ENCODE measurements at places on chromosomes 12 and 14.

GRCh38 chr12:106308611-106309010 is 6.1 kb downstream of the TCP11L2 start:
- no peak for DNase-seq

DNA sequence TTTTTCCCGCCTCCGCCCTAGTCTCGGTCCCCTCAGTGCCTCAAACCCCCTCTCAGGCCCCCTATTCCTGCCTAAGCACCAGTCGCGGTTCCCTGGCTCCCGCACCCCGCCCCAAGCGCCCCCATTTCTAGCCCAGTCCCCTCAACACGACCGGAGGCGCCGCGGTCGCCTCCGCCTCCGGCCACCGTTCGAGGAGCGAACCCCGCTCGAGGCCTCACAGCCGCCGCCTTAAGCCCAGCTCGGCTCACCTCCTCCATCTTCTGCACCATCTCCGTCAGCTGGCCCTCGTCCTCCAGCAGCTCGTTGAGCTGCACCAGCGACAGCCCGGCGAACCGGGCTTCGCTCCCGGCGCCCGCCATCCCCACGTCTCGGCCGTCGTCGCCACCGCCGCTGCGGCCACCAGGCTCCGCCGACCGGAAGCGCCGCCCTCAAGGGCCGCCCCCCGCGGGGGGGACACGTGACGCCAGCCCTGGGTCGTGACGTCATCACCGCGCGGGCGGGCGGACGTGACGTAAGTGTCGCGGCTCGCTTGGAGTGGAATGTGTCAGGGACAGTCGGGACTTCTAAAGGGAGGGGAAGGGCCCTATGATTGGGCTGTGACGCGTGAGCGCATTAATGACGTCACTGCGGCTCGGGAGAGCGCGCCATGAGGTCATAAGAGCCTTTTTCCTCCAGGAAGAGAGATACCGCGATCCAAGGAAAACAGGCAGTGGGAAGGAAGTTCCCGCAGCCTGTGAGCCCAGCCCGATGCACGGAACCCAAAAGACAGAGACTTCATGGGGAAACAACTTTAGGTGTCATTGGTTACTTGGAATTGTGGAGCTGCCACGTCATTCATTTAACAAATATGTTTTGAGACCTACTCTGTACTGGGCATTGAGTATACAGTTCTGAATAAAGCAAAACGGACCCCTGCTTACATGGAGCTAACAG is at the start of gene VPS37B:
Gene VPS37B (minus strand): TSS at position 421 of the 933 bp plus-strand sequence. CDS start 62 bp downstream, at position 359.
- peak; percentile 75 for DNase-seq

GRCh38 chr12:51951843-51952722 is 584 bp downstream of the ACVR1B start:
- no peak for DNase-seq

- no peak for DNase-seq
Measured at GRCh38 chr14:64444140-64444539, 21.2 kb upstream of the AKAP5 start.

GRCh38 chr12:44654646-44655639 is 221.2 kb downstream of the NELL2 start:
- DNase-seq = no peak

DNA sequence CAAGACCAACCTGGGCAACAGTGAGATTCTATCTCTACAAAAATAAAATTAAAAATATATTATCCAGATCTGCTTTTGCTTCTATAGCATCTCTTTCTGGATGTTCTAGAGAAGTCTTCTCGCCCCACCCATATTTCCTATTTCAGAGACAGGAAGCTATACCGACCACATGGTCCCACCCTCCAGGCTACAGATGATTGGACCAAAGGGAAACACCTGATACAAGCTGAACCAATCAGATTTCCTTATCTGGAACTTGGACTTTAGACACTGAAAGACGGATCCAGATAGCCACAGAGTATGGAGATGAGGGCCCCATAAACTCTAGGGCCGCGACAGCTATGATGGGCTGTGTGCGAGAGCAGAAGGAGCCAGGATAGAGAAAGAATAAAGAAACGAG is 48.7 kb downstream of the CCDC60 start:
- no peak for DNase-seq

- DNase-seq = no peak
Measured at GRCh38 chr14:49310298-49310697, 275.9 kb downstream of the RPS29 start.

DNA sequence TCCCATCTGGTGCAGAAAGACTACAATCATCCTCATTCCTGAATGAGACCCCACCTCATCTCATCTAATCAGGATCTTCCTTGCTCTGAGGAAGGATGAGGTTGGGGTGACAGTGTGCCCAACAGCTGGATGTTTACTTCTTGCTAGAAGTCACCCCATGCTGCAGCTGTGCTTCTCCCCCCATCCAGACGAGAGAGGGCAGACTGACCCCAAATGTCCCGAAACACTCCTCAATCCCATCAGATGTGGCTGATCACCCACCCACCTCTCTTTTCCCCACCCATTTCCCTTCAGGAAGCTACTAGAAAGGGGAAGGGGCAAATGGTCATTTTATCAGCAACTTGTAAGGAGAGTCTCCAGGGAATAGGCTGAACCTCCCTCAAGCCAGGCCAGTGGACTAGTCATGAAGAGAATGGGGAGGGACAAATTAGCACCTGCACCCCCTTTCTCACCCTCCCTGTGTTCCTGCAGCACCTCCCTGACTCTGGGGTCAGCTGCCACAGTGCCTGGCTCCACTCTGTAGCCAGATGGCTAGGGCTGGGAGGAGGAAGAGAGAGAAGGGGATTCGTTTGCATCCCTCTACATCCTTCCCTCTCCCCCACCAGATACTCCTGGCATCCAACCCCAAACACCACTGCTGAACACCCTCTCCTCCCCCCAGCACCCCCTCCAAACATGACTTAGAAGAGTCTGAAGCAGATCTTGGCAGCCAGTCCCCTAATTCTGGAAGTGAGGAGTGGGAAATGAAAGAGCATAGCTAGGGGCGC is 2.8 kb upstream of the BAZ2A start:
- no peak for DNase-seq

DNA sequence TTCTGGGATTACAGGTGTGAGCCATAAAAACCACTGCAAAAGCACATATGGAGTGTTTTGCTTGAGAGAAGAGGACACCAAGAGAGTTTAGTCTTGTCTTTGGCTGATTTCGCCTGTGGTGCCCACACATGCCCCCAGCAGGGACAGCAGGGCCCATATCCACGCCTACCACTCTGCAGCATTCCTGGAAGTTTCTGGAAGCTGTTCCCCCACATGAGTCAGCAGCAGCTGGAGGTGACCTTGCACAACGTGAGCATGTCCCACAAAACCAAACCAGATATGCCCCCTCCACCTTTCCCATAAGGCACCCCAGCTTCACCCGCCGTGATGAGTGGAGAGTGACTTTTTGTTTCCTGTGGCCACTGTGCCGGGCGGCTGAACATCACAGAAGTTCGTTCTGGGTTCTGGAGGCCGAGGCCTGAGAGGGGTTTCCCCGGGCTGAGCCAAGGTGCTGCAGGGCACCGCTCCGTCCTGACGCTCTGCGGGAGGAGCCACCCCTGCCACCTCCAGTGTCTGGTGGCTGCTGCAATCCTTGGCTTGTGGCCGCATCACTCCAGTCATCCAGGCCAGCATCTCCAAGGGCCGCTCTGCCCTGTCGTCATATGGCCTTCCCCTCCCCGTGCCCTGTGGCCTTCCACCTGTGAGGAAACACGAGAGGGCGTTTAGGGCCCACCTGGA is 4.7 kb downstream of the ASPG start:
- no peak for DNase-seq

DNA sequence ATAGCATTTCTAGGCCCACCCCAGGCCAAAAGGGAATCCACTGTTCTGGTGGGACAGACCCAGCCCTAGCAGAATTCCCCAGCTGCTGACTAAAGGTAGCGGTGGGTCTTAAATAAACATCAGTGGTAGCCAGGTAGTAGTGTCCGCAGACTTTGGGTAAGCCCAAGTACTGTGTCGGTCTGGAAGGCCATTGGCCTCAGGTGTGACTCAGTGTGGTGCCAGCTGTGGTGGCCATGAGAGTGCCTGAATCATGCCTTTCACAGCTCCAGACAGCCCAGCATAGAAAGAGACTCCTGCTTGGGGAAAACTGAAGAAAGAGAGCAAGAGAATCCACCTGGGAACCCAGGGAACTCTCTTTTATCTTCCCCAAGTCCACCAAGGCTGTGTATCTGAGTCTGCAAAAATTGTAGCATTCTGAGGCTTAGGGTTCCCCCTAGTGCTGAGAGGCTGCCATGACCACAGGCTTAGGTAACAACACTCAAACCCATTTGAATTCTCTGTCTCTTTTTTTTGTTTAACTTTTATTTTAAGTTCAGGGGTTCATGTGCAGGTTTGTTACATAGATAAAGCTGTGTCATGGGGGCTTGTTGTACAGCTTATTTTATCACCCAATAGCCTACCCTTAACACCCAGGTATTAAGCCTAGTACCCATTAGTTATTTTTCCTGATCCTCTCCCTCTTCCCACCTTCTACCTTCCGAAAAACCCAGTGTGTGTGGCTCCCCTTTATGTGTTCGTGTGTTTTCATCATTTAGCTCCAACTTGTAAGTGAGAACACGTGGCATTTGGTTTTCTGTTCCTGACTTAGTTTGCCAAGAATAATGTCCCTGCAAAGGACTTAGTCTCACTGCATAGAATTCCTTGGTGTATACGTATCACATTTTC is 16.7 kb upstream of the CD163L1 start:
- no peak for DNase-seq

GRCh38 chr12:44930972-44931600 is 55.0 kb upstream of the NELL2 start:
- no peak for DNase-seq

- no peak for DNase-seq
Measured at GRCh38 chr14:78967111-78967809, 797.1 kb downstream of the NRXN3 start.

- no peak for DNase-seq
Measured at GRCh38 chr14:101404426-101405170, 156.7 kb upstream of the DIO3 start.

DNA sequence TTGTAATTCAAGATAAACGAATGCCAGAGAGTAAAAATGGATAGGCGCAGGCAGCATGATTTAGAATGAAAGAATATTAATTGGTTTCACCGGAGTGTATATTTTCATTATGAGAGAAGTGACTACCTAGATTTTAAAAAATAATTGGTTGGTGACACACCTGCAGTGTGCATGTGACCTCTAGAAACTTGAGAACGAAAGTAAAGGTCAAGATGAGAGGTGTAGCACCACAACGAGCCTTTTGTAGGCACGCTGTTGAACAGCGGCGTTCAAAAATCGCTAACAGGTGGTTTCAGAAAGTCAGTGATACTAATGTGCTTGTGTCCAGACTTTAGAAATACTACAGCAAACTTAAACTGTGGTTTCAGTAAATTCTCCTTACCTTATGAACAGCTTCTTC is 123.8 kb downstream of the NPAS3 start:
- DNase-seq = no peak

DNA sequence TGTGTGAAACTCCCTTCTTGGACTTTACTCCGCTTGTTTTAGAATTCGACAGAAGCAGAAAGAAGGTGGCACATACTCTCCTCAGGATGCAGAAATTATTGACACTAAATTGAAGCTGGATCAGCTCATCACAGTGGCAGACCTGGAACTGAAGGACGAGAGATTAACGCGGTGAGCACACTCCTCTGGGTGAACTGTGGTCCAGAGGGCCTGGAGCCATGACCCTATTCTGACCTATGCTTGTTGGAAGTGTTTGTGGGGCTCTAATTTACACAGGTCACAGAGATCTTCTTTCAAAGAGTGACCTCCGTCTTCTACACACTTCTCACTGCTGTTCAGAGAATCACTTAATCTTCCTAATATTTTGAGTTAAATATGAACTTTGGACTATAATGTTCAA is 72.5 kb upstream of the MYF6 start:
- no peak for DNase-seq

DNA sequence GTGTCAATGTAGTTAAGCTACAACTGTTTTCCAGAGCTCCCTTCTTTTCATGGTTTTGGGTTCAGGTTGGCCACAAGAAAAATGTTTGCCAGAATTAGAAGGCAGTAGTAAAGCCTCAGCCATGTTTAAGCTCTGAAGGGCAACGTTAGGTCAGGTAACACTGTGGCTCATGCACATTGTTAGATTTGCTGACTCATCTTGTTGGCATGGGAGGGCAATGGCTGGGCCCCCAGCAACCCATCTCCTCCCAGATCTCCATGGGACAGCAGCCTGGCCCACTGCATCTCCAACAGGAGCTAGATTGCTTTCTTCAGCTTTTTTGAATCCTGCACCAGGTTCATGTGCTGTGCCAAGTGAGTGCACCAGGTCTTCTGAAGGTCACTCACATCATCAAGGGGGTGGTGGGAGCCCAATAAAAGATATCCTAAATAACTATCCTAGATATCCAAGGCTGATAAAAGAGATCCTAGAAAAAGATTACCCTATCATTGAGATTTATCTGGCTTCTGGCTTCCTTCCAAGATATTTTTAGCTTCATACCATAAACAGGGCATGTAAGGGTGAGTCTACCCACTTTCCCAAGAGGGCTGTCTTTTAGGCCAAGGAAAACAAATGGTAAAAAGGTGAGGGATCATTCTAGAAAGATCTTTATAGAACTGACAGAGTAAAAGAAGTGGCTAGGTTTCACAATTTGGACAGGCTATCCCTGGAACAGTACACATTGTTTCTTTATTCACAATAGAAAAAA is 28.9 kb downstream of the PTGER2 start:
- DNase-seq = no peak

- no peak for DNase-seq
Measured at GRCh38 chr12:44389038-44389437, 487.1 kb downstream of the NELL2 start.

GRCh38 chr14:102775855-102776760 is 1.1 kb upstream of the TRAF3 start:
- no peak for DNase-seq

DNA sequence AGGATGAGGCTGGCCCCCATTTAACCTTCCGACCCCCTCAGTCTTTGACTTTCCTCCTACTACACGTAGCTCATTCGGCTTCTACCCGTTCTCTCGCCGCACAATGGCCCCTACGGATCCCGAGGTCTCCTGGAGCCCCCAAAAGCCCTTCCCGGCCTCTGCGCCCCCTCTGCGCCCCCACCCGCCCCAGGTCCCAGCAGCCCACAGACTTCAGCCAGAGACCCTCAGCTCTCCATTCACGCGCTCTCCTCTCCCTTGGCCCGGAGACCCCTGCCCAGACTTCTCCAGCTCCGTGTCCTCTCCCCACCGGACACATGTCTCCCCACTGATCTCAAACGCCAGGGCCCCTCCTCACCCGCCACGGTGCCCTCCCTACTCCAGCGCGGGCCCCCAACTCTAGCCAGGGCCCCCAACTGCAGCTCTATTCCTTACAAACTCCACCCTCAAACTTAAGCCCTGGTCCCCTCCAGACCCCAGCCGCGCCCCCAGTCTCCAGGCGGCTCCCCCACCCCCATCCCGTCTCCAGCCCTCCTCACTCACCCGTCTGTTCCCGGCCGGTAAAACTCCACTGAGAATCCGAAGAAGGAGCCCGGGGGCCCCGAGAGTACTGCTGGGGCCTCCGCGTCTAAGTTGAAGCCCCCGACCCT is 502 bp downstream of the ITGA5 start:
- DNase-seq = no peak

- no peak for DNase-seq
Measured at GRCh38 chr12:108141600-108142130, 12.6 kb downstream of the WSCD2 start.

DNA sequence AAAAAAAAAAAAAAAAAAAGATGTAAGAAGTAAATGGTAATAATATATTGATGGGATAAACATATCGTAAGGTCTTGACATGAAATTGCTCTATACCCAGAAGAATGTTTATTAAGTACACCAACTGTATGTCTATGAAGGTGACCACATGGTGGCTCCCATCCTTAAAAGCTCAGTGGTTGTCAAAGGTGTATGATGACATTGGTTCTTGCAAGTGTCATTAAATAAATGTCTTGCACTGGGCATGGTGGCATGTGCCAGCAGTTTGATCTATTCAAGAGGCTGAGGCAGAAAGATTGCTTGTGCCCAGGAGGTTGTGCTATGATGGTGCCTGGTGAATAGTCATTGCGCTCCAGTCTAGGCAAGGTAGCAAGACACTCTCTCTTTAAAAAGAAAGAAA is 10.4 kb downstream of the CCT2 start:
- DNase-seq = no peak
